ENCODE measurements at places on chromosomes 13 and 19. TPM values are rescaled to one million over a fixed set of nuclear protein-coding genes. Genes with fewer than 3 reads are reported as not detected.

The ATXN8OS gene
- total RNA-seq, result not detected

The GRK1 gene
- under 0.01 TPM for total RNA-seq

The RYR1 gene
- under 0.01 TPM for total RNA-seq

The PARP4 gene
- total RNA-seq, result 109 TPM

The AZU1 gene
- not detected for total RNA-seq

The MEGF8 gene
- 17.0 TPM for total RNA-seq

The C1QTNF9 gene
- total RNA-seq, result not detected

The ACP5 gene
- total RNA-seq, result 10.3 TPM

The PLIN4 gene
- under 0.01 TPM for total RNA-seq

The ZNF577 gene
- 5.3 TPM for total RNA-seq

The ZIC5 gene
- not detected for total RNA-seq

The MISP3 gene
- total RNA-seq, result 0.43 TPM

The MAST3 gene
- 3.0 TPM for total RNA-seq

Data from placental pericyte (primary cell).